Activated T-helper 1 cell treated with anti-CD3 and anti-CD28 coated beads, Interleukin-12 subunit alpha, Interleukin-12 subunit beta, Interleukin-2, Interleukin-4 antibody, amounts not matched to agents 30 ng/mL and 10 ng/mL and 1 ng/mL, durations not matched to agents 14 hours and 24 hours and 36 hours (primary cell): ENCODE measurements at places on chromosomes 5 and 9.

- DNase-seq, result no peak
Observed at GRCh38 chr9:107260437-107261081, 22.5 kb upstream of the RAD23B start.

DNA sequence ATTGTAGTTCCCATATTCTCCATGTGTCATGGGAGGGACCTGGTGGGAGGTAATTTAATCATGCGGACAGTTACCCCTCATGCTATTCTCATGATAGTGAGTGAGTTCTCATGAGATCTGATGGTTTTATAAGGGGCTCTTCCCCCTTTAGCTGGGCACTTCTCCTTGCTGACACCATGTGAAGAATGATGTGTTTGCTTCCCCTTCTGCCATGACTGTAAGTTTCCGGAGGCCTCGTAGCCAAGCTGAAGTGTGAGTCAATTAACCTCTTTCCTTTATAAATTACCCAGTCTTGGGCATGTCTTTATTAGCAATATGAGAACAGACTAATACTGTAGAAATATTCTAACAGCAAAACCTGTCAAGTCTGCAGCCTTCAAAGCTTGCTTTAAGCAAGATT lies 293.2 kb downstream of the CTNND2 start:
- DNase-seq, result no peak

DNA sequence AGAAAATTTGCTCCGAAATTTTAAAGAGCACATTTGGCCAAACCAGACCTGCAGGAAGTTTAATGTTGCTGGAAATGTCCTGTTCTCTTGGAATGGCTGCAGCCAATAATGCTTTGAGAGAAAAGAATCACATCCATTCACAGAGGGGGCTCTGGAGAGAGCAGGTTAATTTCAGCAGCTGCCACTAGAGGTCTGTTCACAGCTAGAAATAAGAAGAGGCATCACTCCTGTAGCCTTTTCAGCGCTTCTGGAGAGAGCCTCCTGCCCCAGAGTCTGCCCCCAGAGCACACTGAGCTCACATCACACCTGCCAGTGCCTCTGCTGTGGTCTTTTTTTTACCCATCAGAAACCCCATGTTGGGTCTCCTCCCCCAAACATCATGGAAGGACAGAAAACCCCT lies 124.8 kb upstream of the RAD23B start:
- DNase-seq, result no peak

DNA sequence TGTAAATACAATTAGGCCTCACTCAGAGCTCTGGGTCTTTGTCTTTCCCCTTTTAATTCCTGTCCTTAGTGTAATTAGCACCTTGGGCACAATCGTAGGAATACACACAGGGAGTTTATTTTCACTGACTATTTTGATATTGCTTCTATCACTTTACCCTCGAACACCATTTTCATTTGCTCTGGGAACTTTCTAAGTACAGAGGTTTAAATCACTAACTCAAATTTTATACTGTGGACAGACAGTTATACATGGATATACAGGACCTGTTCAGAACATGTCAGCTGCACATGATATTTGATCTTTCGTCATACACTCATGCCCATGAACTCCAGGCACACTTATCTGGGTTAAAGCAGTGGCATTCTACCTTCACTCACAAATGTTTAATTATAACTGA lies 217.8 kb upstream of the TMEM161B start:
- DNase-seq, result no peak

GRCh38 chr9:131666774-131667173 lies 73.1 kb downstream of the RAPGEF1 start:
- DNase-seq, result no peak

DNA sequence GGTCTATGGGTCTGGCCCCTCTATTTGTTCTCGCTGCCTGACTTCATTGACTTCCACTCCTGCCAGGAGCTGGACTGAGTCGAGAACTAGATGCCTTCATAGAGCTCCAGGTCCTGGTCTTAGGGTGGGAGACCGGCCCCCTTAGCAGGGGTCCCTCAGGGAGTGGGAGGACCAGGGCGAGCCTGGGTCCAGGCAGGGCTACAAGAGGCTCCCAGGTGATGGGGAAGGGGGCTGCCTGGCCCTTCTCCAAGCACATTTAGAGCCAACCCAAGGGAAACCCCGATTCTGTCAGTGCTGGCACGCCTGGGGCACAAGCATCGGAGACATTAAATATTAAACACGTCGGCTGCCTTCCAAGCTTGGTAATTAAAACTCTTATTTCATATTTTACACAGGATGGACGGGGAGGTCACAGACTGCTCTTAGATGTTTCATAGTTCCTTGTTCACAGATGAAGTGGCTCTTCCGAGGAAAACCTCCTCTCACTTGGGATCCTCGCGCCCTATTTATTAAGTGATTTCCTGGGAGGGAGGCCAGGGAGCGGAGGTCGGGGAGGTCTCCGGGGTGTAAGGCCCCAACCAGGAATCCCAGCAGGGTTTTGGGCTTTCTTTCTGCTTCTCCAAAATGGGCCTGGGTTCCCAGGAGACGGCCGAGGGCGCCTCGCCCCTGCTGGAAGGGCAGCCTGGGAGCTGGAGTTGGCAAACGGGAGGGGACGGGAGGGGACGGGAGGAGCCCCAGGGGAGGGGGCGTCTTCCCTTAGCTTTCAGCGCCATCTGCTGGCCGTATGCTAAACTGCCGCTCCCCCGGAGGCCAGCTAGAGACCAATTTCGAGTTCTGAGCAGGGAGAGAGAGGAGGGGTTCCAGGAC lies 23.4 kb upstream of the ZBTB43 start:
- peak; percentile 66 for DNase-seq

- DNase-seq, result no peak
Observed at GRCh38 chr5:43482490-43483297, 971 bp downstream of the TMEM267 start.

DNA sequence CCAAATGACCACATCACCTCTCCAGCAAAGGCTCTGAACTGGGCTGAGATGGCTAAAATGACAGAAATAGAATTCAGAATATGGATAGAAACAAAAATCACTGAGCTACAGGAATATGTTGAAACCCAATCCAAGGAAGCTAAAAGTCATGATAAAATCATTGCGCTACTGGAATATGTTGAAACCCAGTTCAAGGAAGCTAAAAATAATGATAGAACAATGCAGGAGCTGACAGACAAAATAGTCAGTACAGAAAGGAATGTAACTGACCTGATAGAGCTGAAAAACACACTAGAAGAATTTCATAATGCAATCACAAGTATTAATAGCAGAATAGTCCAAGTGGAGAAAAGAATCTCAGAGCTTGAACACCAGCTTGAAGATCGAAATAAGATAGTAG lies 394.9 kb upstream of the GRAMD2B start:
- DNase-seq, result no peak

GRCh38 chr9:84773022-84773421 lies 103.5 kb downstream of the NTRK2 start:
- no peak for DNase-seq
